Urinary bladder (tissue), 4 donors: ENCODE measurements at places on chromosomes 16 and 17. TPM values are rescaled to one million over a fixed set of nuclear protein-coding genes. Genes with fewer than 3 reads are reported as not detected.

The P2RX5 gene
- 1.0 TPM for polyA plus RNA-seq

The SLFN13 gene
- 2.1 TPM for polyA plus RNA-seq

The PALB2 gene
- polyA plus RNA-seq, result 7.0 TPM

The RAMP2 gene
- 51.9 TPM for polyA plus RNA-seq

- DNase-seq, result no peak
Measured at GRCh38 chr17:30000755-30001257, 59.4 kb downstream of the EFCAB5 start.

GRCh38 chr17:47696717-47697642, 3.0 kb downstream of the TBKBP1 start:
- DNase-seq, result no peak

GRCh38 chr16:86965840-86966550, 351.2 kb downstream of the C16orf95 start:
- DNase-seq, result no peak

GRCh38 chr17:37103231-37103630, 154.5 kb downstream of the AATF start:
- no peak for DNase-seq

DNA sequence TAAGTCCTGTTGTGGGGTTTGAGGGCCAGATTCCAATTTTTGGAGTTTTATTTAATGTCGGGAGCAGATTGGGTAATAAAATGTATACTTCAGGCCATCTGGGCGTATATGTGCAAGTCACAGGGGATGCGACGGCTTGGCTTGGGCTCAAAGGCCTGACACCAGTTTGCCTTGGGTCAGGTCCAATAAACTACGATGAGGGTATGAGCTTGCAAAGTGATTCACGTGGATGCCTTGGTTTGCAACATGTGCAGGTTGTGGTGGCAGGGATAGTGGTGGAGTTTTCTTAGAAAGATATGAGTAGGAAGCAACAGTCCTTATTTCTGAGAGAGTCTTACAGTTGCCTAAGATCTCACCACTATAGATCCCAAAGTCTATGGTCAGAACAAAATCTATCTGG, 157.0 kb upstream of the CDH11 start:
- DNase-seq, result no peak

DNA sequence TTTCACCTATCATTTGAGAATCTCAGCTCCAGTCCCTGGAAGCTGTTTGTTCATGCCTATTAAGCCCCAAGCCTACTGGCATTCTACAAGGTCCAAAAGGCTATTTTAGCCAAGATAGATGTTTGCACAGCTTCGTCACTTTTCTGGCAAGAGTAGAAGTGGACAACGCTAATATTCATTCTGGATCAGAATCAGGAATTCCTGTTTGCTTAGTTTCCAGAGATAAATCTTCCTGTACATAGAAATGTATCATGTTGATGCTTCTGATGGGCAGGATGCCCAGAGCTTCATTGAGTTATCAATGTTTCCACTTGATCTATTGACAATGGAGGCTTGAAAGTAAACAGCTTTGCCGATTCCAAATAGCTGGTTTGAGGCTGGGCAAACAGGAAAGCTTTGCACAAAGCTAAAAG, 260.7 kb upstream of the CA10 start:
- DNase-seq, result no peak

DNA sequence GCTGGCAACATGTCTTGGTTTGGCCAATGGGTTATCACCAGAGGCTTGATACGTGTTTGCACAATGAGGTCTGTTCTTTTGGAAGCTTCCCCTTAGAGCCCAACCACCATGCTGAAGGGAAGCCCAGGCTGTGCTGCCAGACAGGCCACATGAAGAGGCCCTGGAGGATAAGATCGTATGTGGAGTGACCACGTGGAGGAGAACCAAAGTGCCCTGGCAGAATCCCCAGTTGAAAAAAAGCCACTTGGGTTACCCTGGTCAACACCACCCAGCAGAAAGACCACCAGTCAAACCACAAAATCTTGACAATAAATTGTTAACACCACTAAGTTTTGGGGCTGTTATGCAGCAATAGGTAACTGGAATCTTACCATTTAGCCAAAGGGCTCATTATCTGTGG, 7.0 kb upstream of the ADAT1 start:
- no peak for DNase-seq

DNA sequence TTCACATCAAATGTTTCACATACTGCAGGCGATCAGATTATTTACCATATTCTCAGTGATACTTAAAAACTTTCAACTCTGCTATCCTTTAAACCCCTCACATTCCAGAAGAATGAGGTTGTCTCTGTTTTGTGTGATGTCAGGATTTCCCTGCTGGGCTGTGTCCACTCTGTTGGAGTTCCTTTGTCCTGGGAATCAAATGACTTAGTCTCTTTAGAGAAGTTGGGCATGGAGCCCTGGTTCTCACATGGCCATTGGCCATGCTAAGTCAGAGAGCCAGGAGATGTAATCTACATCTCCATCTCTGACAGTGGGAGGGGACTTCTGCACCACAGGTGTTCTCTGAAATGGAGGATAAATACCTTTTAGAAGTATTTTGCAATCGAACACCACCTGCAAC, 205.1 kb upstream of the MAF start:
- no peak for DNase-seq

GRCh38 chr17:32479074-32479617, 7.6 kb upstream of the CDK5R1 start:
- no peak for DNase-seq
